NCI-H526 treated with DMSO at 0.1 percent for 48 hours (cell line): ENCODE measurements at places on chromosomes 12 and 14.
A peak's percentile ranks its signal among the peaks of the same experiment; 100 is the strongest.

DNA sequence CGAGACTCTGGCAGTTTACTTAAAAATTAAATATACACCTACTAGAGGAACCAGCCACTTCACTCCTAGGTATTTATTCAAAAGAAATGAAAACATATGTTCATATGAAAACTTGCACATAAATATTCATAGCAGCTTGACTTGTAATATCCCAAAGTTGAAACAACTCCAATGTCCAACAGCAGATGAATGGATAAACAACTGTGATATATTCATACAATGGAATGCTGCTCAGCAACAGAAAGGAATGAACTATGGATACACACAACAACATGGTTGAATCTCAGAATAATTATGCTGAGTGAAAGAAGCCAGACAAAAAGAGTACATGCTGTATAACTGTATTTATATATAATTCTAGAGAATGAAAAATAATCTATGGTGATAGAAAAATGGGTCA is 53.4 kb upstream of the DACT1 start:
- DNase-seq, result no peak

DNA sequence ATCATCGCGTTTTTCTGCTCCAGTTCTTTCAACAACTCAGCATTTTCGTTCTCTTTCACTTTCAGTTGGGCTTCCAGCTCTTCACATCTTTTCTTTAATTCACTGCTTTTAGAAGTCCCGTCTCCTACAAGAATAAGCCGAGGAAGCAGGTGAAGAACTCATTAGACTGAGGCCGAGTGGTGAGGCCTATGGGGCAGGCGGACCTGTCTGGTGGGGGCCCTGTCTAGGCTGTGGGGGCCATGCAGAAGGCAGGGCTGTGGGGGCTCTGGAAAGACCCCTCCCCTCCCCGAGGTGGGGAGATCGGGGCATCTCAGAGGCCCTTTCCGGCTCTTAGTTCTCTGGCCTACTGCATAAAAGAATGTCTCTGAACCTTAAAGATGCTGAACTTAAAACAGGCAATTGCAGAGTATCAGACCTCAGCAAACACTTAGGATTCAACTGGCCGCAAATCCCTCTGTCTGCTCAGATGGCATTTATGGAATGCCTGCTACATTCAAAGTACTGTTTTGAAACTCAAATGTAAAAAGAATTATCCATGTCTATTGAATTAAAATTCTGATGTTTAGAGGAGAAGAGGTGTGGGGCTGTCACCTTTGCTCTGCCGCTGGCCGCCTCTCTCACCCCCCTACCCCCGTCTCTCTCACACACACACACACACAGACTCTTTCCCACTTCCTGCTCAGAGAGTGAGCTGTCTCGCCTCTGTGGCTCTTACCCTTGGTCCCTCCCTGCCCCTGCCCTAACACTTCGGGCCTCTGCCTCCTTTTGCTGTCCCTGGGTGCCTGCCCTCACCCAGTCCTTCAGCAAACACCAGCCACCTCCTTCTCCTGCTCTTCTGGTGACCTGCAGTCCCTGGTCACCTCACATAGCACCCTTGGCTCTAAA is 34.7 kb downstream of the CCDC92 start:
- no peak for DNase-seq

DNA sequence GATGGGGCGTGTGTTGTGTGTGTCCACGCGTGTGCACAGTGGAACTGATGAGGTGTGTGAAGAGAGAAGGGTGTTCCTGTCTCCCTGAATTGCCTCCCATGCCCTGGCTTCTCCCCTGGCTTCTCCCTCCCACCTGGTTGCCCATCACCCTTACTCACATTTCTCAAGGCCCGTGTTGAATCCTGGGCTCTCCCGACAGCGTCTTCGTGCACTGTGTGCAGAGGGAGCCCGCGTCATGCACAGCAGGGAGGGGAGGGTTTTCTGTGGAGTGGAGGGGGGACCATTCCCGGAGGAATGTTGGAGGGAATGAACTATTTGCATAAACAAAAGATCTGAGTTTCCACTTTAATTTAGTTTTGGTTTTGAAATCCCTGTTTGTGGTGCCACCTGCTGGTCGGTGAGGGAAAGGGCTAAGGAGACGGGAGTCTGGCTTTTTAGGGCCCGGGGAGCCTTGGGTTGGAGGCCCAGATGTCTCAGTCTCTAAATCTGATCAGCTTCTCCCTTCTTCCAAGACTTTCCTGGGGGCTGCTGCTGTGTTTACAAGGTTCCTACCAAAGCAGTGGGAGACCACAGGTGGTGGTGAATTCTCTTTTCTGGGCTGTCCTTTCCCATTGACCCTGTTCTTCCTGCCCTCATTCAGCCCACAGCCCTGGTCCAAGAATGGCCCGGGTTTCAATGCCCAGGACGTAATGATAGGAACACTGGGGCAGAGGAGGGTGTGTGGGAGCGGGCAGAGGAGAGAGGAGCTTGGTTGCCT is at the start of gene C1R:
Gene C1R, minus strand, starts transcription at position 217 of the 757 bp plus-strand sequence. Its CDS starts 57 bp downstream, at position 160.
- peak; percentile 69 for DNase-seq

GRCh38 chr14:64513271-64513670 is 8.7 kb downstream of the ZBTB1 start:
- no peak for DNase-seq

GRCh38 chr12:128388461-128389000 is 121.6 kb downstream of the TMEM132C start:
- DNase-seq, result no peak

DNA sequence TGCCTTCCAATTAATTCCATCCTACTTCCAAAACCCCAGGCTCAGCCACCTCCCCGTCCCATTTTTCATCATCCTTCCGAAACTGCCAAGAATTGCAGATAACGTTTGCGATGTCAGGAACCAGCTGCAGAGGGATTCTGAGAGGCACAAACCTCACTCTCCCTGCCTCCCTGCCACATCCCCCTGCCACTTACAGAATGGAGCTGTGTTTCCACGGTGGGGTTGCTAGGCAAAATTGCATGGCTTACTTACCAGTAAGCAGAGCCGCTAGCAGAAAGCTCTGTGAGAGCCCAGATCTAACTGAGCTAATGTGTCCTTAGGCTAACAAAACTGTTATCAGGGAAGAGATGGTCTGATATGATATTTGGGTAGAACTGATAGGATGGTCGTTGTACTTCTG is 127.4 kb downstream of the KCNK10 start:
- DNase-seq, result no peak

DNA sequence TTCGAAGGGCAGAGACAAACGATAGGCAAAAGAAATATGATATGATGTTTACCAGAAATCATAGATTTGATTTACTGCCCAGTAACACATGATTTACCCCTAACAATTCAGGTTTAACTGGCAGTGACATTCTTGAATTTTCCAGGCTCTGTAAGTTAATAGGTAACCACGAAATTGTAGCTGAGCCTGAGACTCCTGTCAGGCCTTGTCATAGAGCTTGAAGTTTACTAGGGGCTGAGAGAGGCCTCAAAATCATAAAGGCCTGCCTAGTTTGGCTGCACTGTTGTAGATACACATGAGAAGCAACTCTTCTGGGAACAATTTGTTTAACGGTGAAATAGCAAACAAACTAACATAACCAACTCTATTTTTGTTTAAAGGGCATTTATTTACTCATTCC is 3.3 kb downstream of the ERP27 start:
- DNase-seq, result no peak

DNA sequence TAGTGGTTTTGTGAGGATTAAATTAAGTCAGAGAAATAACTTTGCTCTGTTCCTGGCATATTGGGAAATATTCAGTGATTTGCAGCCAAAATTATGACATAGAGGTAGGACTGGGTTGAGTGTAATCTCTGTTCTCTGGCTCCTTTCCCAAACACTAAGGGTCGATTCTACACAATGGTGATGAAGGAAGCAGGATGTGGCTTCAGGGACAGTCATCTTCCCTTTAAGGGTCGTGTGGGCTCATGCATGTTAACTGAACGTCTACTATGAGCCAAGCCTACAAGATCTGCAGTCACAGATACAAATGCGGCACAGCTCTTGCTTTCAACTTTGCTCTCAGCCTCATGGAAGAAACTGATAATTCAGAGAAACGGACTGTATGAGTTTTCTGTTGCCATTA is 381.6 kb downstream of the VRK1 start:
- no peak for DNase-seq

DNA sequence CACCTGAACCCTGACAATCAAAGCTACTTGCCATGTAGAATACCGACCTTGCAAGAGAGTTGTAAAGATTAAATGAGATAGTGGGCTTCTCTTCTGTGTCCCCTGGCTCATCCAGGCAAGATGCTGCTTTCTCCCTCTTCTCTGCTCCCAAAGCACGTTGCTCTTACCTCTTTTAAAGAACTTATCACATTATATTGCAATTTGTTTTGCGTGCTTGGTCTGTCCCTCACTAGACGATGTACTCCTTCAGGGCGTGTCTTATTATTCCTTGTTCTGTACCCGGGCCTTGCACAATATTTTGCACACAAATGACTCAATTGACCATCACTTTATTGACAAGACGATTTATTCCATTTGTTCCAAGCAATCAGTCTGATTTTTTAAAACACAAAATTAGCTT is 3.3 kb downstream of the DCN start:
- no peak for DNase-seq

DNA sequence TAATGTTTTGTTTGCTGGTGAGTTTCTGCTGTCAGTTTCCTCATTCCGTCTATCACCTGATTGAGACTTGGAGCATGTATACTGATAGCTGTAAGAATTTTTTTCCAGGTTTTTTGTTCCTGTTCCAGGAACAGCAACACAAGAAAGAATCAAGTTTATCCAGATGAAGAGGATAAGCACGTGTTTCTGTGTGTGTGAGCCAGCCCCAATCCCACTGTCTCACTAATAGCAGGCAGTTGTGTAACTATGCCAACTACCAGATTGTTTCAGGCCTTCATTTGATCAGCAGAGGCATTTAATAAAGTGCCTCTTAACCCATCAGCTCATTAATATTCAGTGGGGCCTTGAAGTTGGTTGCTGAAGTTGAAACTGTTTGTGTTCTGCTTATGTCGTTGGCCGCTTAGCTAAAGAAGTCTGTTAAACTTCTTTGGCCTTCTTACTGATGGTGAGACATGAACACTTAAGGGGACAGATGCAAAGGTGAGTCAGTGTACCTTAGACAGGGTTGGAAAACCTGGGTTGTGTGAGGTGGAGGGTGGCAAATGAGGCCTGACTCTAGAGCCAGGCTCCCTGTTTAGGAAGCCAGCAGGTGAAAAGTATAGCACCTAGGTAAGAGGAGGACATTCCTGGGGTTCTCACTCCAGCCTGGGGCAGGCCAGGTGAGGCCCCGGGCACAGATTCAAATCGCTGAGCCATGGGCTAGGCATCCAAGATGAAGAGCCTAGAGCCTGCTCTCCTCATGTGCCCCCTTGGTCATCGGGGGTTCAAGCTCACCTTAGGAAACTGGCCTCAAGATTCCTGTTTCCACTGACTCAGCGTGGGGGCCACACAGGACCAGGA is 3.7 kb downstream of the ANKRD13A start:
- no peak for DNase-seq

DNA sequence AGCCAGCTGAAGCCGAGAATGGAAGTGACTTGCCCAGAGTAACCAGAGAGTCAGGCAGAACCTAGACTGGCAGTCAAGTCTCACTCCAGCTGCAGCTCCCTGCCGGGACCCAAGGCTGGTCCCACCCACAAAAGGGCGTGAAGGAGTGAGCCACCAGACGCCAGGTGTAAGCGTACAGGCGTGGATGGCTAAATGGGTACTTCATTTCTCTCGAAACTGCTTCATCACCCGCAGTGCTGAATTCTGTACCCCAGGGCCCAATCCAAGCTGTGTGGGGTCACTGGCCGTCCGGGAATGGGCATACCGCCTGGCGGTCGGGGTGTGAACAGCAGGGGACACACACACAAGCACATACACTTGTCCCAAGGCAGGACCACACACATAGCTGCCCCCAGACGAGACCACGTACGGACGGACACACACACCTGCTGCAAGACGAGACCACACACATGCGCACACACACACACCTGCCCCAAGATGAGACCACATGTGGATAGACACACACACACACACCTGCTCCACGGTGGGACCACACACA is 34.8 kb downstream of the DEGS2 start:
- DNase-seq, result no peak

GRCh38 chr14:74946659-74947281 is 8.6 kb downstream of the PGF start:
- no peak for DNase-seq

- peak; percentile 58 for DNase-seq
Observed at GRCh38 chr12:107317751-107318555, 224.6 kb upstream of the CRY1 start.

- peak; percentile 56 for DNase-seq
Observed at GRCh38 chr12:13211859-13212664, 15.5 kb downstream of the EMP1 start.

DNA sequence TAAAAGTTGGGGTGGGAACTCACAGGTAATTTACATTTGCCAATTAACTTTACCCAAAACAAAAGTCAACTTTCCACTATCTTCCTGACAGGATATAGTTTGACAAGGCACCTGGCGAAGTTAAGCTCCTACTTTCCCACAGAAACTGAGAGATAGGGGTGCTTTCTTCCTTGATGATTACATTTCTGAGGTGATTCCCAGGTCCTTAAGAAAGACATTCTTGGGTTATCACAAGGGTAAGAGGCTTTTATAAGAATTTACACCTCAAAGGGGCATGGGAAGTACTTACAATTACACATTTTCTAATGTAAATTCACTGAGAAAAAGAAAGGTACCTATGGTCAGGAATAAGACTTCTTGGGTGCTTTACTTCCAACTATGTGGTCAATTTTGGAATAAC is 660.9 kb upstream of the MGAT4C start:
- DNase-seq, result no peak

DNA sequence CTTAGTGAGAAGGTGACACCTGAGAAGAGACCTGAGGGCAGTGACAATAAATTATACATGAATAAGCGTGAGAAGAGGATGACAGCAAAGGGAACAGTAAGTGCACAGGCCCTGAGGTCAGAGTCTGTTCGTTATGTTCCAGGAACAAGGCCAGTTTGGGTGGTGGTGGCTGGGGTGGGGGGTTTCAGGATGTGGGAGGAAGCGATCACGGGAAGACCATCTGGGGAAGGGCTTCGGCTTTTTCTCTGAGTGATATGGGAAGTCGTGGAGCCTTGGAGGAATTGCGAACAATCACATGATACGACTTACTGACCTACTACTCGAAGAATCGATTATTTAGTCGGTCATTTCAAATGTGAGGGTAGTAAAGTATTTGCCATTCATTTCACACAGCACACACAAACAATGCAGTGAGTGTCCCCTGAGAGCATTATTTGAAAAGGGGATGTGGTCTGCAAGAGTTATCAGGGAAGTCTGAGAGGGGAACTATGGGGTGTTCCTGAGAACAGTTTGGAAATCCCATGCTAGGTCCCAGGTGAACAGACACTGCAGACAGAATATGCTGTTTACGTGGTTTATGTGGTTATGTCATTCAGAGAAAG is 94.7 kb downstream of the SLC38A1 start:
- no peak for DNase-seq
